ENCODE measurements at places on chromosomes 12 and 14. TPM values are rescaled to one million over a fixed set of nuclear protein-coding genes. Genes with fewer than 3 reads are reported as not detected.

PPP1R36 gene
- total RNA-seq = not detected

DNA sequence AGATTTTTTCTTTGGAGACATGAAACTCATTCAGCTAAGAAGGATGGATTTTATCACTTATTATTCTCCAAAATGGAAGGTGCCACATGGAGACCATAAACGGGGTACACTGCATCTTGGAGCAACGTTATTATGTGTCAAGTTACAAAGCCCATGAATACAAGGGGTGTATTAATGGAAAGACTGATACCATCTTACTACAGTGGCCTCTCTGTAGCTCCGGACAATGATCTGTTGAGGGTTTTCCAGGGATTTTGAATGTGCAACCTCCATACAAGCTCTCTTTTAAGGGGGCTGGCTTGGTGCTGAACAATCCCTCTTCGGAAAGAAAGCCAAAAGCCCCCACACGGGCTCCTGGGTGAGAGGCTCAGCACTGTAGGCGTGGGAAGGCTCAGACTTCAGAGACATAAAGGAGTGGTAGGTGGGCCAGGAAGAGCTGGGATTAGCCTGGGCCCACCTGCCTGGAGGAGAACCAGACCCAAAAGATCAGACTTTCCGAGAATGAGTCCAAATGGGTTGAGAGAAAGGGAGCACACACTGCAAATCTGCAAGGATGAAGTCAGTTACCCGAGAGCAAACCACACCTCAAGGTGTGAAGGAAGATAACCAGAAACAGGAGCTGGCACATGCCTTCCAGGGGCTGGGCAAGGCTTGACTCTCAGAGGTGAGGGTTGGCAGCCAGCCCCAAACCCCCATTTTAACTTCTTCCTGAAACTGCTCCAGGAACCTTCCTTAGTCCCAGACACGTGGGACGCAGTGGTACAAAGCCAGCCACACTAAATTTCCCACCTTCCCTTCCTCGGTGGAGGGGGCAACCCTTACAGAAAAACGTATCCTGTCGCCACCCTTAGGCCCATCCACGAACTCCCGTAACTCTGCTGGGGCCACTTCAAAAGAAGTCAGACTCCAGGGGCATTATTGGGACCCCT, 1.5 kb downstream of the VPS37B start:
- peak; percentile 77 for DNase-seq

ERP27 gene
- total RNA-seq = 1.2 TPM

- peak; percentile 79 for DNase-seq
These were observed 4.4 kb downstream of the TRMT61A start for GRCh38 chr14:103533137-103533998.

LAG3 gene
- total RNA-seq = 2.1 TPM

DNA sequence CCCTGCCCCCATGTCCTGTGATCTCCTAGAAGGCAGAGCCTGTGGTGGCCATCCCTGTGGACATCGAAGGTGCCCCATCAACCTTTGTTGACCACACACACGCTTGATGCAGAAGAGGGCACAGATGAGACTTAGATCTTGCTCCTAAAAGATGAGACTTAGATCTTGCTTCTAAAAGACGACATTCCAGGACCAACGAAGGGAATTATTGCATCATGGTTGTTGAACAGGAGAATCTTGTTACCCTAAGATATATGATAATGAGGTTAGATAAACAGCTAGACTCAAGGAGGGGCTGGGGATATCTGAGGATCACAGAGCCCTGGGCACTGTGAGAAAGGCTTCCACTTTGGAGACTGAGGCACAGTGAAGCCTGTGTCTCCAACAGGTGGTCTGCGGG, 91.1 kb upstream of the WSCD2 start:
- DNase-seq = no peak

ANO4 gene
- total RNA-seq = not detected

GRCh38 chr12:44654646-44655639, 221.2 kb downstream of the NELL2 start:
- no peak for DNase-seq

DNA sequence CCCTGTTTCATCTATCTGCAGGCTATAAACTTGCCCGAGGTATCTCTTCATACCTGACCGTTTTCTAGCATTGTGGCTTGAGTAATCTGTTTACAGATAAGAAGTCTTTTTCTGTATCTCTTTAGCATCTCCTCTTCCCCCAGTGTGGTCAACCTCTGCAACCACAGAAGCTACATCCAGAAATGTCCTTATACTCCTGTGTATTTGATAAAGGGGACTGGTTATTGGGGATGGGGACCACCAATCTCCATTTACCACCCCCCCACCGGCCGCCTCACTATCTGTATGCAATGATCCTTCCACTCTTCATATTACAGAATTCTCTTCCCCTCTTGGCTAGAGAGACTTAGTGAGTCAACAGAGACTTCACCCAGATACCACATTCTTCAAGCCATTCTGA, 3.4 kb upstream of the RPAP3 start:
- no peak for DNase-seq

DNA sequence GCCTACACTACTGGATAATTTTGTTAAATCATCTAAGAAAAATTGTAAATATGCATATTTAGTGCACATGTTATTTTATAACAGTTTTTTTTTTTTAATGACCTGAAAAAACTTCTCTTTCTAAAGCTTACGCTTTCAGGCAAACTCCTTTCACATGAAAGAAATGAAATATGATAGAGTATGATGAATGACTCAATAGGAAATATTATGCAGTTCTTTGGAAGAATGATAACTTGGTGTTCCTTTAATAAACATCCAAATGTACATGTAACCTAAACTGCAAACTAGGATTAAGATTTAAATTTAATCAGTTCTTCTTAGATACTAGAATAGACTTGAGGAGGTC, 136.6 kb downstream of the FGD4 start:
- no peak for DNase-seq

- no peak for DNase-seq
These were observed 22.2 kb downstream of the CPSF2 start for GRCh38 chr14:92143962-92144361.

STON2 gene
- 22.3 TPM for total RNA-seq

DNA sequence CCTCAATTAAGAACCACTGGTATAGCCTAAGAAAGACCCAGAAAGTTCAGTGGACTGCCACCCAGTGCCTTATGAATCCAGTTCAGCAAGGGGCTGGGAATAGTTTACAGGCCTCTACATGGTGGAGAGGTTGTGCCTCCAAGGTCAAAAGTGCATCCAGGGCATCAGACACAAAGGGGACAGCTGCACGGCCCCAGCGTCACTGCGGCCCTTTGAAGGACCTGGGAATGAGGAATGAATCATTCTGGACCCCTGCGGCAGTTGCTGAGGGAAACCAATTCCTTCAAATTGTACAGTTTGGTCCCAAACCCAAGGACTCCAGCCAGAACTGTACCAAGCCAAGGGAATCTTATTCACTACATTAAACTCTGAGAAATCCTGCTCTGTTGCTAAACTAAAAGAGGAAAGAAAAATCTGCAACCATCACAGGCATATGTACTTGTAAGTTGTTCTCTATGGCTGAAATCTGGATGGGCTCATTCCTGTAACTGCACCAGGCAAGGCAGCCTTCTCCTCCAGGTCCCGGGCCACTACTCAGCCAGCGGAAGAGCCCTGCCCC, 10.9 kb upstream of the NGB start:
- no peak for DNase-seq

DNA sequence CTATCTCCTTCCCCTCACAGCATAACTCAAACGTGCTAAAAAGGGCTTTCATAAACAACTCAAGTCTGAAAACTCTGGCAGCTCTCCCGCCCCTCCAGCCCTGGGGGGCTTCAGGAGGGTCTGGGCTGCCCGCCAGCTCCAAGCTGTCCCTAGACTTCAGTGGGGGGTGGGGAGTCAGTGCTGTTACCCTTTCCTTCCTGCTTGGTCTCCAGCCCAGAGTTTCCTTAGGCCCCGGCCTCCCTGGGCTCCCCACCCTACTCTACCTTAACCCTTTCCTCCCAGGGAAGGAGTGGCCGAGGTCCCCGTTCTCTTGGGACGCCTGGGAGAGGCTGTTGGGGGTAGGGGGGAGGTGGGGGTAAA, 530 bp upstream of the NYNRIN start:
- no peak for DNase-seq

GON7 gene
- total RNA-seq = 31.1 TPM

SLC25A47 gene
- not detected for total RNA-seq

- peak; percentile 87 for DNase-seq
These were observed 3.9 kb downstream of the DDN start for GRCh38 chr12:48995086-48995879.

BCL11B gene
- 2.5 TPM for total RNA-seq

KRT5 gene
- 43.3 TPM for total RNA-seq

DNA sequence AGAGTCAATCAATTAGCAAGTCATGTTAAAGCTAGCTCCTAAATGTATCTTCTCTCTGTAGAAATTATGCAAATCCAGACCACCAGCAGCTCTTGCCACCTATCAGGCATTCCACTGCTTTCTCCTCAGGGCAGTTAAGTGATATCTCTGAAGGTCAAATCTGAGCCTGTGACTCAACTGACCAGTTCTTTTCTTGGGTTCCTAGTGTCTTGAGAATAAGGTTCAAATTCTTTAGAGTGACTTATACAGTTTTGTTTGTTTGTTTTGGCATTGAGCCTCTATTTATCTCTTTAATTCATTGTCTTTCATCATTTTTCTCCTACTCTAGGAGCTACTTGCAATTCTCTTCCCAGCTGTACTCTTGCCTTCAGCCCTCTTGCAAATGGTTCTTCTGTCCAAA, 2.5 kb upstream of the LRIG3 start:
- no peak for DNase-seq

All from upper lobe of left lung (tissue), 6 donors.